ENCODE measurements at places on chromosomes 3 and 15. TPM values are rescaled to one million over a fixed set of nuclear protein-coding genes. Genes with fewer than 3 reads are reported as not detected.
A peak's percentile ranks its signal among the peaks of the same experiment; 100 is the strongest.

DNA sequence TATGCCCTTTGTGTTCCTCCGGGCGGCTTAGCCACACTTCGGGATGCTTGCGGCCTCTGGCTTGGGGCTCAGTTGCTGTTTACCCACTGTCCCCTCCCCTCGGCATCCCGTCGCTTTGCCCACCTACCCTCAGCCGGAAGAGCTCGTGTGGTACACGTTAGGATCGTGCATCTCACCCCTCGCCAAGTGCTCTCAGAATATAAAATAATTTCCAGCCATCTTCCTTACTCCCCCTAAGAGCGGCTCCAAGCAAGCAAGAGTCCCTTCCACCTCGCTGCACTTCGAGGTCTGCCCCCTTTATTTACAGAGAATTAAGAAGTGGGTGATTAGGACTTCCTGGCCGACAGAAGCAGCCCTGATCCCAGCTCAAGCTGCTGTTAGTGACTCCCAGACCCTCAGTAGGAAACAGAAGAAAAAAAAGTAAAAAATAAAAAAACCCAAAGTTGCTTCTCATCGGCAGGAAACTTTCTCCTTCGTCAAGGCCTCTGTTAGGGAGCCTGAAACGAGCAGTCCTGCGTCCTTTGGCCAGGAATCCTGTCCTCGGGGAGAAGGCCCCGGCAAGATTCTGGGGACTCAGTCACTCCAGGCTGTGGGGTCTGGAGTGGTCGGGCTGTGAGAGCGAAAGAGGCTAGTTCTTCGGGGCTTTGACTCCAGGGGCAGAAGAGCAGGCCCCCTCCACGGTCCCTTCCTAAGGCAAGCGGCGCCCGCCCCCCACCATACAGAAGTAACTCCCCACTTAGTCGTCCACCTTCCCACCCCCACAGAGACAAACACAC is 3.0 kb downstream of the MEIS2 start:
- H3K4me1 ChIP-seq = peaks cover 26% of the 10 kb centered on the region
- peaks cover 10% of the 10 kb centered on the region for H3K36me3 ChIP-seq
- H3K27ac ChIP-seq = no peak overlapping the region
- H3K4me3 ChIP-seq = peak overlapping the region; percentile 38

DNA sequence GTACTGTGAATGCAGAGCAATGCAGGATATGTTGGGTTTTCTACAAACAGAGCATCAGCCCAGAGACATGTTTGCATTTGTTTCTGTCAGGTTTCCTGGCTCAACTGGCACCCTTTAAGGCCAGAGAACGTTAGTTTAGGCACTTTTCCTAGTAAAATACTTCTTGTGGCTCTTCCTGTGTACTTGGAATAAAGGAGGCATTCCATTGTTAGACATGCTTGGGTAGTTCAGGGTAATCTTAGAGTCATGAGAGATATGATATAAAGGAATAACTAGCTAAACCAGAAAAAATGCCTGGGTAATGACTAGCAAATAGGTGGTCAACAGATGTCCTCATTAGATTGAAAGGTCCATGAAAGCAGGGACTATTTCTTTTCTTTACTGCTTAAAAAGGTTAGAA is 60.4 kb upstream of the RBM5 start:
- H3K36me3 ChIP-seq = peaks cover 19% of the 10 kb centered on the region
- no peaks in the 10 kb centered on the region for H3K27me3 ChIP-seq
- DNase-seq = no peak
- H3K27ac ChIP-seq = no peak overlapping the region

DNA sequence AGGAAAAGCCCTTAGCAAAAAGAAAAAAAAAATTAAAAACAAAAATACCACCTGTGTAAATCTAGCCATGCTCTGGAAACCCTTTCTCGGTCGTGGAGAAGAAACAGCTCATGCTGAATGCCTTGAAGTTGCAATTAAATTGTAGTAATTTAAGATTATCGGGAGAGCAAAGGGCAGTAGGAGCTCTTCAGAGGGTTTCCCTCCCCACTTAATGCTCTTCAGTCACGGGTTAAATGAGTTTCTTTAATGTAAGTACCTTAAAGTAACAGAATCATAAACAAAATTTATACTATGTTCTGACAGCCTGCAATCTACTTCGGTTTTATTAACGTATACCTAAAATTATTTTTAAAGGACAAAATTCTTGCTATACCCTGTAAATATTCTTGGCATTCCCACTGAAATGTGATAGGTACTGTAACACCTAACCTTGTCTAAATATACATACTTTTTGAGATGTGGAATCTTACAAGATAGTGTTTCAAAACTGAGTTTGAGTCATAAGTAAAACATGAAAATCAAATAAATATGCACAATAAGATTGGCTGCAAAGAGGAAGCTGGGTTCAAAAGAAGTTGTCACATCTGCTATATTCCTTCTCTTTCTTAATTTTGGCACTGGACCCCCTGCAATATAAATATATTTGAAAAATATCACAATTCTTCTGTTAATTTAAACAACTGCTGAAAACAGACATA is 5.3 kb downstream of the FOXP1 start:
- DNase-seq = no peak
- H3K27ac ChIP-seq = no peak overlapping the region
- no peak overlapping the region for H3K4me3 ChIP-seq
- H3K36me3 ChIP-seq = peaks cover 20% of the 10 kb centered on the region

The MRPS25 gene
- 52.9 TPM for total RNA-seq

DNA sequence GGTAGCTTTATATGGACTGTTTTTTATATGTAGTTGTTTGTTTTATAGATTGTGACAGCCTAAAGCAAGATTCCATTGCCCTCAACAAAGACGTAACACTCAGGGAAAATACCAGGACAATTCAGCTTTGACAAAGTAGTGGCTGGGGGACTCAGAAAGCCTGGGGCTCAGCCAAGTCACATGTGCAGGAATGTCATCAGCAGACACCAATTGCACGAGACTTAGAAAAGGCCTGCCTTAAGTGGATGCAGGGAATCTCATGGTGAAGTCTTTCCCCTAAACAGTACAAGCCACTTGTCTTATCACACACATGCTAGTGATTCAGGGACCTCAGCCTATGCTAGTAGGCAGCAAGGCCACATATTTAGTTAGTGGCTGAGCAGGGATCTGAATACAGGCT is 381.8 kb upstream of the THBS1 start:
- no peak overlapping the region for H3K27ac ChIP-seq
- DNase-seq = no peak
- H3K4me1 ChIP-seq = no peaks in the 10 kb centered on the region
- peaks cover 6% of the 10 kb centered on the region for H3K27me3 ChIP-seq
- no peak overlapping the region for H3K4me3 ChIP-seq

- H3K4me3 ChIP-seq = no peak overlapping the region
- peaks cover 3% of the 10 kb centered on the region for H3K36me3 ChIP-seq
- H3K27ac ChIP-seq = no peak overlapping the region
- H3K4me1 ChIP-seq = peaks cover 11% of the 10 kb centered on the region
These were observed 49.4 kb upstream of the CCDC174 start for GRCh38 chr3:14602006-14602803.

GRCh38 chr3:102163039-102163817 is 271.6 kb upstream of the ZPLD1 start:
- no peaks in the 10 kb centered on the region for H3K27me3 ChIP-seq
- no peaks in the 10 kb centered on the region for H3K36me3 ChIP-seq
- H3K4me3 ChIP-seq = no peak overlapping the region
- no peaks in the 10 kb centered on the region for H3K4me1 ChIP-seq
- H3K27ac ChIP-seq = no peak overlapping the region

The CNBP gene
- total RNA-seq = 263 TPM

The CEMIP gene
- not detected for total RNA-seq

GRCh38 chr15:61444585-61444984 is 215.5 kb upstream of the RORA start:
- no peak overlapping the region for H3K4me3 ChIP-seq
- H3K36me3 ChIP-seq = no peaks in the 10 kb centered on the region
- DNase-seq = no peak
- no peak overlapping the region for H3K27ac ChIP-seq

The SOX14 gene
- not detected for total RNA-seq

The SIDT1 gene
- total RNA-seq = 31.6 TPM

DNA sequence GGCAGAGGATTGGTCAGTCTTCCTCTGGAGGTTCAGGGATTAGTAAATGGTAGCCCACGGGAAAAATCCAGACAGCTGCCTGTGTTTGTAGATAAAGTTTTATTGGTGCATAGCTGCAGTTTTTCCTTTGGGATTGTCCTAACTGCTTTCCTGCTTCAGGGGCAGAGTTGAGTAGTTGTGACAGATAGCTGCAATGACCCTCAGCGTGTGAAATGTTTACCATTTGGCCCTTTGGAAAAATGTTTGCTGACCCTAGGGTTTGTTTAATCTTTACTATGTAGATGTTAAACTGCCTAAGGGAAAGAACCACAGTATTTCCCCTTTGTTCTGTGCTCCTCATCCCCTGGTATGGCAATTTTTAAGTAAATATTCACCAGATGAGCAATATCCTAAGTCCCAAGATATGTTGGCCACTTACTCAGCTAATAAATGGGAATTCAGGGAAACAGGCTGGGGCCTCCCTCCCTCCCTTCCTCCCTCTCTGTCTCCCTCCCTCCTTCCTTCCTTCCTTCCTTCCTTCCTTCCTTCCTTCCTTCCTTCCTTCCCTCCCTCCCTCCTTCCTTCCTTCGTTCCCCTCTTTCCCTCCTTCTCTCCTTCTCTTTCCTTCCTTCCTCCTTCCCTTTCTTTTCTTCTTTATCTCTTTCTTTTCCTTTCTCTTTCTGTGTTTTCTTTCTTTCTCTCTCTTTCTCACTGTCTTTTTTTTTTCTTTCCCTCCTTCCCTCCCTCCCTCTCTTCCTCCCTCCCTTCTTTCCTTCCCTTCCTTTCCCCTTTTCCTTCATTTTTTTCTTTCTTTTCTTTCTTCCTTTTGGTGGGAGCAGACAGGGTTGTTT is 234.6 kb upstream of the BHLHE40 start:
- H3K27me3 ChIP-seq = no peaks in the 10 kb centered on the region
- H3K27ac ChIP-seq = no peak overlapping the region
- peaks cover 55% of the 10 kb centered on the region for H3K4me1 ChIP-seq
- H3K4me3 ChIP-seq = no peak overlapping the region

The ACTR8 gene
- total RNA-seq = 35.2 TPM

The VEPH1 gene
- not detected for total RNA-seq

DNA sequence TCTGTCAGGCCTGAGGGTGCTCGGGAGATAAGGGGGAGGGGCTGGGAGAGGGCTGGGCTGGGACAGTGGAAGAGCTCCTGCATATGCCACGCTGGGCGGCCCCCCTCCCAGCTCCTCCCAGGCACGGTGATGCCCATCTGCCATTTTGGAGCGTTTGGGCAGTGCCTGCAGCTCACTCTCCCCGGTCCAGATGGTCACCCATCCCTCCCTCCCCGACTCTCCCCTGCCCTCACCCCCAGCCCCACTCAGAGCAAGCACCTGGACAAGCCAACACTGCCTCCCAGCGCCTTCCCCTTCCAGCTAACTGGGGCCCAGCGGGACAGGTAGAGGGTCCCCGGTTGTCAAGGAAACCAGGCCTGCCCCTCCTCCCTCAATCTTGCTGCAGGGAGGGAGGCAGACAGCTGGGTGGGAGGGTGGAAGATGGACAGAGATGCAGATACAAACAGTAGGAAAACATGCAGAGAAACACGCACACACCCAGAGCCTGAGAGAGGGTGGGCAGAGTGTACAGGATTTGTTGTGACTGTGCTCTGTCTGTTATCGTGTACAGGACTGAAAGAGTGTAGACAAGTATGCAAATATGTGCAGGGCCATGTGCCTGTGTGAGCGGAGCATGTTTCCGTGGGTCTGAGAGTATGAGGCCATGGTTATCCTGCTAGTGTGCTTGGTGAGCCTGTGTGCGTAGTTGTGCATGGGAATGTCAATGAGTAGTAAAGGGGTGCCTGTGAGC is 17.5 kb upstream of the CORO2B start:
- peaks cover 48% of the 10 kb centered on the region for H3K27me3 ChIP-seq
- H3K4me3 ChIP-seq = no peak overlapping the region

Data from activated CD4-positive, alpha-beta T cell treated with anti-CD3 and anti-CD28 coated beads, Interleukin-2, amount 10 ng/mL, durations not matched to agents 7 days and 5 days (primary cell).